ENCODE measurements at places on chromosomes 2 and 18. TPM values are rescaled to one million over a fixed set of nuclear protein-coding genes. Genes with fewer than 3 reads are reported as not detected.
A peak's percentile ranks its signal among the peaks of the same experiment; 100 is the strongest.

DNA sequence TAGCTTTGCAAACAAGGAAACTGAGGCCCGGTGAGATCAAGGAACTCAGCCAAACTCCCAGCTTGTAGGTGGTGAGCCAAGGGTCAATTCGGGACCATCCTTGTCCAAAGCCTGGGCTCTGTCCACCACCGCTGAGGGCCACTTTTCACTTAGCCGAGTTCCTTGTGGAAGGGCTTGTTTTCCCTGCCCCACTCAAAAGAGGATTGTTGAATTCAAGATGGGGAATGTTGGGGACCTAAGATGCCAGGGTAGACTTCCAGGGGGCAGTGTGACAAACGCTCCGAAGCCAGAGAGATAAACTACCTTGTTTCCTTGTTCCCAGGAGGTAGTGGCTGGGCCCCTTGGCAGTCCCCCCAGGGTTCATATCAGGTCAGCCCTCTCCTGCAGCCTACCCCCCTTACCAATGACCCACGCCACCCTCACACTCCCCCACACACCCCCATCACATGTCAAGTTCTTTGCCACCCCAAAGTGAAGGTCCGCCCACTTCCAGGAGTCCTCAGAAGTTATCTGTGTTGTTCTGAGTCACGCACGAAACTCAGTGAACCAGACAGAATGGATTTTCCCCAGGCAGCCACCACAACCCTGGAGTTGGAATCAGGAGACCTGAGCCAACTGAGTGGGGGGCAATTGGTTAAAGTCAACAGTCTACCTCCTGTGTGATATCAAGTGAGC is 10.3 kb upstream of the ATOH8 start:
- no peak for DNase-seq

DNA sequence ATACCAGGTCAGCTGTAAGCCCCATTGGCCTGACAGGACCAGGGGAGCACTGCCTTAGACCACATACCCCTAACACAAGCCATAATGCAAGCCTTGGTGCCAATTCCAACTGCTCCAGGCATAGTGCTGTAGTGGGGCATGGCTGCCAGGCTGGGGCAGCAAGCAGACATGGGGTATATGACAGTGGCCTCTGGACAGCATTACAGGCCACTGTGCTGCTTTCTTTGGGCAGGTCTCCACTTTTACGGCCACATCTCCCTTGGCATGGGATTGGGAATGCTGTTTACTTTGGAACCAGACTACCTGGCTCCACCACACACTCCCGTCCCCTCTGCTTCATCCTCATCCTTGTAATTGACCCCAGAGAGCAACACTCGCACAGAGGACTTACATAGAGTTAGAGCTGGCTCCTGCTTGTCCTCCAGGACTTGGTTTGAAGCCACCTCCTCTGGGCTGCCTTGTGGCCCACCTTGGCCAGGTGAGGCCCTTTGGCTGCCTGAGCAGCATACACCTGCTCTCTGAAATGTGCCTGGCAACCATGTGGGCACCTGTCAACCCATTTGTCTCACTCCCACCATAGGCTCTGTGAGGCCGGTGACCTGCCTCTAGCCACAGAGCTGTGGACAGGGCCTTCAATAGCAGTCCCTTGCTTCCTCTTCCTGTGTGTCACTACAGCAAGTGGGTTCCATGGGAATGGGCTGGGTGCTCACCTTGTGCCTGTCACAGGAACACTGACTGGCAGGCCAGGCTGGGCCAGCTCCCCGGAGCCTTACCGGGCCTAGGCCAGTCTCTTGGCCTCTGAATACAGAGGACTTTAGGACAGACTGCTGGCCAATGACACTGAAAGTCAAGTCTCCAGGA is 262.6 kb upstream of the HS6ST1 start:
- DNase-seq, result no peak

- no peak for DNase-seq
These were observed 92.1 kb downstream of the IRS1 start for GRCh38 chr2:226707499-226707898.

DNA sequence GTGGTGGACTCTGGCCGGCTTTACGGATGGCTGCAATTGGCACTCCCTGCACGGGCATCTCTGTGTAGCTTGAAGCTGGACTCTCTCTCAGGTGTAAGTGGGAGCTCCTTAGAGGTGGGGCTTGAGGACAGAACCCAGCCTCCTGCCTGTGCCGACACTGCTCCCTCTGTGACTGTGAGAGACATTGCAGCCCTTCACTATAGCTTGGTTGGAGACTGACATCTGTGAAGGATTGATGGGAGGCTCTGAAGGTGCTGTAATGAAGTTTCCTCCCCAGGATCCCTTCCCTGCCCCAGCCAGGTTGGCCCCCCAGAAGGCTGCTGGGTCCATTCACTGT is 166.7 kb downstream of the SH3RF3 start:
- DNase-seq, result no peak

- no peak for DNase-seq
These were observed 15.9 kb upstream of the C1QL2 start for GRCh38 chr2:119174216-119174992.

DNA sequence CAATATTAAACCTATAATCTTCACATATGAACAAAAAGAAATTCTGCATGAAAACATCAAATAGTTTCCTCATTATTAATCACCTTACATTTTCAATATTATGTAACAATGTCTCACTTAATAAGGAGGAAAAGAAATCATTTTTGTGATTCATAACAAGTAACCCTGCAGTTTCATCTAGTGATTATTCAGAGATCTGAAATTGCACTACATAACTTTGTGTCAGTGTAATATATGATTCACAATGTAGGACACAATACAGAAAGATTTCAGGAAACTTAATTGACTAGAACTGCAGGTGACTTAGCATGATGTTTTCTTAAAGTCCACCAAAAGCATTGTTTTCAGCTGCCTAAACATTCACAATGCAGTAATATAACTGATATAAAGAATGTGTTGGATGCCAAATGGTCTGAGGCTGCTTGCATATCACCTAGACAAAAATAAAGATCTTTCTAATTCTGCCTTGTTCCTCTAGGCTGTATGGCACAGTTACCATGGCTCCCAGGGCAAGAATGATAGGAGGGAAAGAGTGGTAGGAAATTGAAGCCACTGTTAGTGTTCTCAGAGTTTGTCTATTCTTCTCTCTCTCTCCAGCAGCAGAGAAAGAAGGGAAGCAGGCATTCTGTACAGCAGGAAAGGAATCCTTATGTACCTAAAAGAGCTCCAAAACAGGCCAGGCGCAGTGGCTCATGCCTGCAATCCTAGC is 366.6 kb downstream of the FSIP2 start:
- no peak for DNase-seq

DNA sequence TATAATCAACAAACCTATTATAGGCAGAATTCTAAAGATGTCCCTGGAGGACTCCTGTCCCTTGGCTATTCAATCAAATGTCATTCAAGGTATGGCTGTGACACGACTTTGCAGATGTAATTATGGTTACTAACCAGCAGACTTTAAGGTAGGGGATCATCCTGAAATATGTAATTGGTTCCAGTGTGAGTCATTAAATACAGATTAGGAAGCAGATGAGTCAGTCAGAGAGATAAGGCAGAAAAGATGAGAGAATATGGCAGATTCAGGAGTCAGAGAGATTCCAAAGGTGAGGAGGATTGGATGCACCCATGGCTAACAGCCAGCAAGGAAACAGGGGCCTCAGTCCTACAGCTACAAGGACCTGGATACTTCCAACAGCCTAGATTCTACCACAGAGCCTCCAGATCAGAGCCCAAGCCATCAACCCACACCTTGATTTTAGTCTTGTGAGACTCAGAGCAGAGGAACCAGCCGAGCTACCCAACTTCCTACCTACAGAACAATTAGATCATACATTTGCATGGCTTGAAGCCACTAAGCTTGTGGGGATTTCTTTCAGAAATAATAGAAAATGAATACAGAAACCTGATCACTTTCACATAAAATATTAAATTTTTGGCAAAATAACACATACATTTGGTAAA is 11.2 kb upstream of the PROM2 start:
- no peak for DNase-seq

DNA sequence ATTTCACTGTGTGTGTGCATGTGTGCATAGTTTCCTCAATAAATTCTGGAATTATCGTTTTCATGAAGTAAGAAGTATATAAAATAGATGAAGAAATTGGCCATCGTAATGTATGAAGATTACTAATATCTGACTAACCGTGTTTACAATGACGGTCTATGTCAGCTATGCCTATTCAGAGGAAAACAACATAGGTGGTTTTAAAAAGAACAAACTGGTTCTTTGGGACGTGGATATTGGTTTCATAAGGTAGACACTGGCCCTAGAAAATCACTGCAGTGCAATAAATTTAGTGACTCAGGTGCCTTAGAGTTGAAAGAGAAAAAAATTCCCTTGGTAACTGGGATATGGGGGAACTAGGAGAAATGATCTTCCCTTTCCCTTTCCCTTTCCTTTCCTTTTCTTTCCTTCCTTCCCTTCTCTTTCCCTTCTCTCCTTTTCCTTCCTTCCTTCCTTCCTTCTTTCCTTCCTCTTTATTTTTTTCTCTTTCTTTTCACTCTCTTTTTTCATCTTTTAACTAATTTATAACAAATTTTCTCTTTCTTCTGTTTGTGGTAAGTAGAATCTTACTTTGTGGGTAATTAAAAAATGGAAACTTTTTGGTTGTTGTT is 36.4 kb downstream of the MAP2 start:
- DNase-seq, result no peak

GRCh38 chr2:203908066-203908796 is 28.3 kb upstream of the ICOS start:
- no peak for DNase-seq

- DNase-seq, result no peak
These were observed 62.9 kb upstream of the BZW1 start for GRCh38 chr2:200748779-200749178.

DNA sequence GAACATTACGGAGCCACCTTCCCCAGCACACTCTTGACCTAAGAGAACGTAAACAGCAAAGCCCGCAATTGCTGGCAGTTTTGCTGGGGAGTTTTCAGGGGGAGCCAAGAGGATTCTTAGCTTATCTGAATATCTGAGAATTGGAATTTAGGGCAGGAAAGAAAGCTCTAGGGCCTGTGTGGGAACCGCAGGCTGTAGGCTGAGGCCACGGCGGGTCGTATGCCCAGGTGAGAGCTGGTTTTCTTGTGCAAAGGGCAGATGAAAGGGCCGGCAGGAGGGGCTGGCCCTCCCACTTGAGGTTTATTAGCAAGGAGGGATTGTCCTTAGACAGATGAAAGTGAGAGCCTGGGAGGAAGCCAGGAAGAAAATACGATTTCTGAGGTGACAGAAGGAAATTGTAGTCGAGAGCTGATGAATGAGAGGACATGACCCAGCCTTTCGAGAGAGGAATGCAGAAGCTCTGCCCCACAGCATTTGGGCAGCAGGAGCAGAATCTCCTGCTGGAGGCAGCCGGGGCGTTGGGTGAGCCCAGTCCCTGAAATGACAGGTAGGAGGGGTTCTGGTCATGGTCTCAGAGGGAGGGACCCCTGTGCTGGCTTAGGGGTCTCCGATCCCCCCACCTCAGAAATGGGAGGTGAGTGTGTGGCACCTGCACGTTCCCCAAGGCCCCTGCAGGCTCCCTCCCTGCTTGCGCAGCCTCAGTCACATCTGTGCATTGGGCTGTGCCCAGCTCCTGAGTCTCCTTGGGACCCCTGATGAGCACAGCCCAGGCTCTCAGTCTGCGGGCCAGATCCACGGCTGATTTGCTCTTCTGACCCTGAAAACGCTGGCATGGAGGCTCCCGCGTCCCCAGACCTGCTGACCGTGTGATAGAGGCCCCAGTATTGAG is 61.1 kb downstream of the CABLES1 start:
- no peak for DNase-seq

- no peak for DNase-seq
These were observed 1015.0 kb downstream of the BCL11A start for GRCh38 chr2:59538398-59538911.

DNA sequence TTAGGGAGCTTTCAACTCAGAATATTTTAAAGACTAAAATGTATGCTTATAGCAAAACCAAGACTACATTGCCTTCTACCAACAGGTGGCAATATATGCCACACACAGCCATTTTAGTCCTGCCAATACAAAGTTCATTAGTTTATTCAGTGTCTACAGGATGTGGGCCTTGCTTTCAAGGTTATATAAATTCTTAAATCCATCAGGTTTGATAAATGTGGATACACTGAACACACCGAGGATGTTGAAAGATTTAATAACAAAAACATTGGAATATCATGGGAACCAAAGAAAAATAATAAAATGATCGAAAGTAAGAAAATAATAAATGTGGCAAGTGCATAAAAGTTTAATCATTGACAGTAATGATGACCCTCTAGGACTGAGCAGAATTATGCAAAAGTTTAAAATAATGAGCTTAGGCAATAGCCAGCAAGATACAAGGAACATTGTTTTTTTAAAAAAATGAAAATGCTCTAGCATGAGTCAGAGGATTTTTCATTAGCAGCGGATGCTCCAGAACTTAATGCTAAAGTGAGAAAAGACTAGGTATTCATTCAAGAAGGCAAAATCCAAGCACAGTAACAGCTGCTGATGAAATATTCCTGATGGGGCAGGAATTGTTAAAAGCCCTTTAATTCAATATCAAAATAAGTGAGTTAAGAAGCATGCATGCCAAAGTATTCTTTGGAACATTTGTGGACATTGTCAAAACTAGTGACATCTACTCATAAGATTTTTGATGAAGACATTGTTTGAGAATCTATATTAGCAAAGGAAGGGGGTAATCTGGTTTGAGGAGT is 14.2 kb downstream of the SCN9A start:
- peak; percentile 36 for DNase-seq

DNA sequence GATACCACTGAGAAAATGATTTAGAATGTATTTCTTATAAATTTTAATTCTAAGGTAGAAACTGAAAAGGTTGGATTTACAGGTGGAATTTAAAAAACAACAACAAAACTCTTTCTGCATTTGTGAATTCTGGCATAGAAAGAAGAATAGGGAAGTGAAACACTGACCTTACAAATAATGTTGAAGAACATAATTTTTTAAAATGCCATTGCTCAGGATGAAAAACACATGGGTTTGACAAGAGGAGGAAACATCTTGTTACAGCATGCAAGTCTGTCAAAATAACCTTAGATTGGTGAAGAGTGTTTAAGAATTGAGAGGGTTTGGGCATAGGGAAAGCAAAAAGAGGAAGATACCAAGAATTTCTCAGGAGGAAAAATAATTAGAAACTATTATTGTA is 184.3 kb downstream of the UBE2E3 start:
- DNase-seq, result no peak

GRCh38 chr2:99883358-99883757 is 259.0 kb downstream of the AFF3 start:
- DNase-seq, result no peak

DNA sequence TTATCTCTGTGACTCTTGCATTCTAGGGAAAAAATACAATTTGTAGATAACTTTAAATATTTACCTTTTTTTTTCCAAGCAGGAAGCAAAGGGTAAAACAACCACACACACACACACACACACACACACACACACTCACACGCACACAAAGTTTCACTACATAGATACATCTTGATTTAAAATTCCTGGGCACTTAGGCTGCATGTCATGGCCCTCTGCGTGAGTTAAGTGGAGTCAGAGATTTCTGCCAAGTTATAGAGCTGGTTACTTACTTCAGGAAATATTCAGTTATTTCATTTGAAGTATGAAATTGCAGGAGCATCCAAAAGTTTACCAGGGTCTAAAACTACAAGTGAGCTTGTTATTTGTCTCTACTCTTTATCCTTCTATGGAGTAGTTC is 612.0 kb downstream of the IRS1 start:
- DNase-seq, result no peak

- no peak for DNase-seq
These were observed 98.6 kb downstream of the TGFA start for GRCh38 chr2:70454936-70455544.

The MPP4 gene
- total RNA-seq, result 24.4 TPM

The KHK gene
- total RNA-seq, result 3.1 TPM

The IL36A gene
- total RNA-seq, result not detected

The RAD51AP2 gene
- not detected for total RNA-seq

The BIN1 gene
- 72.2 TPM for total RNA-seq

The C2orf66 gene
- total RNA-seq, result 1.1 TPM

The PPP1R1C gene
- 0.93 TPM for total RNA-seq

The FAP gene
- total RNA-seq, result 50.0 TPM
